ENCODE measurements at places on chromosomes 13 and 19.

GRCh38 chr19:48413879-48414587, 20.6 kb downstream of the GRIN2D start:
- DNase-seq, result no peak

DNA sequence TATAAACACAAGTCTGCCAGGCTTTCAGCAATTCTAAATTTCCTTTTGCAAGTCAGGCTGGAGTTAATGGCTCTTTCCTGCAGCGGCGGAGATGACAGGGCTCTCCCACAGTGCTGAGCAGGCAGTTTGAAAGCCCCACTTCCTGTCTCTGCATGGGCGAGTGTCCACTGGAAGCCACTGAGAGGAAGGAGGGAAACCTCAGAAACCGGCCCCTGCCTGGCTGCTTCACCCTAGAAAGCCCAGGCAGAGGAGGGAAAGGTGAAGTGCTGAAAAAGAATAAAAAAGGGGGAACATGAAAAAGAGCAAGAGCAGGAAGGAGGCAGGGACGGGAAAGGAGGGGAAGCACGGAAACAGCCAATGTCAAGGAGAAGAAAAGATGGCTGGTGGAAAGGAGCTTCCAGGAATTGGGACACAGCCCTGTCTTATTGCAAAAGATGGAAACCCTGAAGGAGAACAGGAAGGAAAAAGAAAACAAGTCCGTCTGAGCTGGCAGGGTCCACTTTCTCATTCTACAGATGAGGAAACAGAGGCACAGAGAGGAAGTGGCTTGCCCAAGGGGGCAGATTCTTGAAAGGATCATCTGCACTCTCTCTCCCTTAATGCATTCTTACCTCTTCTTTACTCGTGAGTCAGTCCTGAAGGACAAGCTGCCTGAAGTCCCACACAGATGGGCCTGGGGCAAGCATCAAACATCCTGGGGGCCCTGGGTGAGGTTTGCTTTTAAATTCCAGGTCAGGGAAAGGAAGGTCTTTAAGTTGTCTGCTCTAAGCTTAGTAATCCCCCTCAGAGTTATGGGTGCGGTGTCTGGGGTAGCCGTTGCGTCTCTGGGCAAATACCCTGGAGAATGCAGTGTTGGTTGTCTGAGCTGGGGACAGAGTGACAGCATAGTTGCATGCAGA, 38.8 kb upstream of the ALOX5AP start:
- DNase-seq, result no peak

DNA sequence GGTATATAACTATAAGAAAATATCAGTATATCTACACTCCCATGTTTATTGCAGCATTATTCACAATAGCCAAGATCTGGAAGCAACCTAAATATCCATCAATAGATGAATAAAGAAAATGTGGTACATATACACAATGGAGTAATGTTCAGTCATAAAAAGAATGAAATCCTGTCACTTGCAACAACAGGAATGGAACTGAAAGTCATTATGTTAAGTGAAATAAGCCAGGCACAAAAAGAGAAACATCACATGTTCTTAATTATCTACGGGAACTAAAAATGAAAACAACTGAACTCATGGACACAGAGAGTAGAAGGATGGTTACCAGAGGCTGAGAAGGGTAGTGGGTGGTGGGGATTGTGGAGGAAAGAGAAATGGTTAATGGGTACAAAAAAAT, 665.2 kb downstream of the TBC1D4 start:
- DNase-seq, result no peak

DNA sequence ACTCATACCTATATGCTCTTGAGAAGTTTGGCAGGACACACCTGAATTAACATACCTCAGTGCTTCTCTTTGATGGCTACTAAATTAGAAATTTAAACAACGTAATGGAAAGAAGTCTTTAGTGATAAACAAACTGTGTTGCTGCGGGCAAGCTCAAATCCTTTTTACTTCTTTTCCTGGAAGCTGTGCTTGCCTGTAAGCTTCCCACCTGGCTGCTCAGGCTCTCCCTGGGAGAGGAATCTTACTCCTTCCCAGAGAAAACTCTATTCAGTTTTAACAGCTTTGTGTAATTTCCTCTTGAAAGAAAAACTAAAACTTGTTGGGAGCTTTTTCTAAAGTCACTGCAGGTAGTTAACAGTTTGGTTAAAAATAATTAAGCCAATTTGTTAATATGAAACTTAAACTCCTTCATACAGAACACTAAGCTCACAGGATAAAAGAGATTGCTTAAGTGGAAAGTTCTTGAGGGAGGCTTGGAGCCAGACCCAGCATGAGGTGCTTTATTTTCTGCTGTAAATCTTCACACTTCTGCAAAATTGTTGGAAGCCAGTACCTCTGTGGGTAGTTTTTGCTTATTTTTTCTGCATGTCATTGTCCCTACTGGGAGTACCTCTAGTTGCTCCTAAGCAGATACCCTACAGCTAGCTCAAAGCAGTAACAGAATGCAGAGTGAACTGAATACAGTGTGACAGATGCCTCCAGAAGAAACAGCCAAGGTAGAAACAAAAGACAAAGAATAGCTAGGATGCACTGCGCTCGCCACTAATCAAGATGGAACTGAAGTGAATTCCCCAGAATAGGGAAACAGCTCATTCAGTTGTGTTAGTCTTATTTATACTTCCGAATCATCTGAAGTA, 1253.0 kb downstream of the PCDH17 start:
- no peak for DNase-seq

GRCh38 chr13:114099918-114100445, 32.4 kb downstream of the RASA3 start:
- no peak for DNase-seq

GRCh38 chr13:109870696-109871370, 84.5 kb upstream of the IRS2 start:
- DNase-seq, result no peak

Data from CD4-positive, alpha-beta T cell treated with Interleukin-21 for 1 hour (primary cell).